ENCODE measurements at places on chromosomes 12 and 14.

GRCh38 chr14:53365486-53366130 lies 212.5 kb upstream of the DDHD1 start:
- no peak for DNase-seq

DNA sequence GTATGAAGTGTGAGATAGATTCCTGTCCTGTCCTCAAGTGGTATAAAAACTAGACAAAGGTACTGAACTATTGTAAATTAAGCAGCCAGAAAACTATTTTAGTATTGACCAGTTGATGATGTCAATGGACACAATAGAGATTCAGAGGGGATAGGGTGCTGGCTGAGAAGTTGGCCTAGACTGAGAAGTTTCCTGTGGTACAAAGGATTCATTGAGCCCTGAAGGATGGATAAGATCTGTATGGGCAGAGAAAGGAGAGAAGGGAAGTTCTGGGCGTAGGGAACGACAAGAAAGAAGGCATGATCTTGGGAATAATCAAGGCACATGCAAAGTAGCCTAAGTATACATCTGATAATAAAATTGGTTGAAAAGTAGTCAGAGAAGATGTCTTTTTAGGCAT lies 44.6 kb downstream of the DAD1 start:
- DNase-seq, result no peak

DNA sequence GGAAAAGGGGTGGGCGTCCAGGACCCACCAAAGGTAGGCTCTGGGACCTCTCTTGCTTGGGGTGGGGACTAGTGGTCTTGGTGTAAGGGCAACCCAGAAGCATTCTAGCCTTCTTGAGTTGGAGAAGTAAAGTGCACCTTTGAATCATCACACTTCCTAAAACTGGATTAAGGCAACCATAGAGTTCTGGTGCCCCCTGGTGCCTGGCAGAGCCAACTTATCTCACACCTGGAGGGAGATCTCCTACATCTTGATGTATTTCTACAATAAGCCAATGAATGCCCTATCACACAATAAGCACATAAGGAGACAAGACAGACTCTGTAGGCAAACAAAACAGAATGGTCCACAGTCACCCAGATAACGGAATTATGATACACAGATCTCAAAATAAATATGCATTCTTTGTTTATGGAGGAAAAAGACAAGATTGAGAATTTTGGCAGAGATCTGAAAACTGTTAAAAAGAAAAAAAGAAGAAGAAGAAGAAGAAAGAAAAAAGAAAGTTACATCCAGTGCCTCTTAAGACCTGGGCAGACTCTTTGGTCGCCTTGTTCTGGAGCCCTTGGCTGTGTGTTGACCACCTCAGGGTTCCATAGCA lies 95.9 kb upstream of the PPP2R5C start:
- peak; percentile 12 for DNase-seq

GRCh38 chr12:132888852-132889251 lies 1.4 kb upstream of the CHFR start:
- no peak for DNase-seq

- no peak for DNase-seq
Observed at GRCh38 chr12:102063069-102063468, 1.3 kb upstream of the WASHC3 start.

- DNase-seq, result no peak
Observed at GRCh38 chr12:31035967-31036665, 37.5 kb upstream of the DDX11 start.

GRCh38 chr12:54356228-54356627 lies 8.1 kb downstream of the GPR84 start:
- no peak for DNase-seq

DNA sequence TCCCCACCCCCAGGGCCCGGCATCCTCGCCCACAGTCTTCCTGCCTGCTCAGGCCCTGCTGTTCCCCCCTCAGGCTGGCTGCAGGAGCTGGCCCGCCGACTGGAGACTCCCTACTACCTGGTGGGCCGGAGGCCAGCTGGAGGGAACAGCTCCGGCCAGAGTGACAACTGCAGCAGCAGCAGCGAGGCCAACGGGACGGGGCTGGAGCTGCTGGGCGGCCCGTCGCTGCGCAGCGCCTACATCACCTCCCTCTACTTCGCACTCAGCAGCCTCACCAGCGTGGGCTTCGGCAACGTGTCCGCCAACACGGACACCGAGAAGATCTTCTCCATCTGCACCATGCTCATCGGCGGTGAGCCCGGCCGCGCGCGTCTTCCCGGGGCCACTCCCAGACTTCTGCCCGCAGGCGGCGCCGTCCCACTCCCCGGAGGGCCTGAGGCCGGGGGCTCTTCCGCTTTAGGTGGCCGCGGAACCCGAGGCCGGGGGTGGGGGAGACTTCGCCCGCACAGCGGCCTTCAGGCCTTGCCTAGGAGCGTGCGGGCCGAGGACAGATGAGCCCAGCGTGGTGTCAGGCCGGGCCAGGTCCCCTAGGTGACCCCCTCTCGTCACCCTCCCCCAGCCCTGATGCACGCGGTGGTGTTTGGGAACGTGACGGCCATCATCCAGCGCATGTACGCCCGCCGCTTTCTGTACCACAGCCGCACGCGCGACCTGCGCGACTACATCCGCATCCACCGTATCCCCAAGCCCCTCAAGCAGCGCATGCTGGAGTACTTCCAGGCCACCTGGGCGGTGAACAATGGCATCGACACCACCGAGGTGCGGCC lies 10.2 kb downstream of the KCNH3 start:
- peak; percentile 23 for DNase-seq

GRCh38 chr12:127650626-127651025 lies 616.3 kb upstream of the TMEM132C start:
- no peak for DNase-seq

DNA sequence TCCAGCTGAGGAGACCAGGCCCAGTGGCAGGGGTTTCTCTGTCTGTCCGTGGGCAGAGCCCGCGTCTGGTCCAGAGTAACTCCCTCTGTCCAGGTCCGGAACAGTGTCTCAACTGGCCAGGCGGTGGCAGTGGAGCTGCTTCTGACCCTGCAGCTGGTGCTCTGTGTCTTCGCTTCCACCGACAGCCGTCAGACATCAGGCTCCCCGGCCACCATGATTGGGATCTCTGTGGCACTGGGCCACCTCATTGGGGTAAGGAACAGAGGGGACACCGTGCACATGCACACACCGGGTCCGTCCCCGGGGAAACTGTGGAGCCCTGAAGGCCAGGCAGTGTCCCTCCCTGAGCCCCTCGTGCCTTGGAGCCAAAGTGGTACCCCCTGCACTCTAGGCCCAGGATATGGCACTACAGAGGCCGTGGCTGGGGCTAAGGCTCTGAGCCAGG lies 1.5 kb downstream of the AQP6 start:
- no peak for DNase-seq

DNA sequence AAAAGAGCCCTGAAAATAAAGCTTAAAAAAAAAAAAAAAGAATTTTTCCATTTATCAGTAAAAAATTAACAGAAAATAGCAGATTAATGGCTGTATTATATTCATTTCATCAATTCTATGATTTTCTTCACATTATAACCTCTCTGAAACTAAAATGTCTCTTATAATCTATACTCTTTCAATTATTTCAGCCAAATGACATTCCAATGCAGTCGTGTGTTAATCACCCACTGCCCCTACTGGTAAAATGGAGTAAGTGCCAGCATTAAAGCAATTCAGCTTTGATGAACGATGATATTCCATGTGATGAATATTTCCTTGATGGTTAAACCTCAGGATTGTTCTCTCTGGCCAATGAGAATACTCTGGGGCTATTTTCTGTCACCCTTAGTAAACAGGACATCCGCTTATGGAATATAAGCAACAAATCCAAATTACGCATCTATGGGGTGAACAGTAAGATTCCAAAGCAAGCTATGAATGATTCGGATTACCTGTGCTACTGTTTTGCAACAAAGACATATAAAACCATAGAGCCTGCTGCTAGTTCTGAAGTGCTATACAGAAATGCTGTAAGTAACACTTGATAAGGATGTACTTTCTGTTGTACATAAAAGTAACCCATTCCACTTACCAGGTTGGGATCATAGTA lies 20.3 kb upstream of the SYCP3 start:
- no peak for DNase-seq

GRCh38 chr12:94149119-94149780 lies 873 bp downstream of the PLXNC1 start:
- DNase-seq, result peak; percentile 27

DNA sequence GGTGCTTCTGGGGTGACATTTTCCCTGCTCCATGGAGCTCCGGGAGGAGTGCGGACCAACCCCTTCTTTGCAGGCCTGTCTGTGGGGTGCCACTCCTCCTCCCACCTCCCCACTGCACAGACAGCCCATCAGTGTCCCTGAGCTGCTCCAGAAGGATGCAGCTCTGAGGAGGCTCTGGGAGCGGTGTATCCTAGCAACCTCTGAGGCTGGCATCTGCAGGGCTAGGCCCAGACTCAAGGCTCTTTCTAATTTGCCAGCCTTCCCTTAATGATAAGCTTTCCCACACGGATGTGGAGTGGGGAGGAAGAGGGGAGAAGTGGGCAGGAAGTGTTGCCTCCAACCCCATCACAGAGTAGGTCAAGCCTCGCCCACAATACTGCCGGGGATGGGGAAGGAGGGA lies 59.7 kb downstream of the CALM1 start:
- no peak for DNase-seq

- no peak for DNase-seq
Observed at GRCh38 chr12:92597997-92598396, 104.8 kb upstream of the PLEKHG7 start.

DNA sequence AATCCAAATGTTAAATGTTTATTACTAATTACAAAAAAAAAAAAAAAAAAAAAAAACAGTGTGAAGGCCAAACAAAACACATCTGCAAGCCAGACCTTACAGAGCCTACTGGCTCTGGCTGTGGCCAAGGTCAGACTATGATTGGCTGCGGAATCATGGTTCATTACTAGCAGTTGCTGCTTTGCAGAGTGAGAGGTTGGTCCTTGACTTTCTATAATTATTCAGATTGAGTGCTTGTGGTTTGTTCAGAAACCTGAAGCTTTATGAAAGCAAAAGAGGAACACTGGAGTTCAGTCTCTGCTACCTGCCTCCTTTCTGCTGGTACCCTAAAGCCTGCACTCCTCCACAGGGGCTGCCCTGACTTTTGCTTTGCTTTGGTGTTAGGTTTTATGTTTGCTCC lies 550.9 kb downstream of the BCL11B start:
- no peak for DNase-seq

DNA sequence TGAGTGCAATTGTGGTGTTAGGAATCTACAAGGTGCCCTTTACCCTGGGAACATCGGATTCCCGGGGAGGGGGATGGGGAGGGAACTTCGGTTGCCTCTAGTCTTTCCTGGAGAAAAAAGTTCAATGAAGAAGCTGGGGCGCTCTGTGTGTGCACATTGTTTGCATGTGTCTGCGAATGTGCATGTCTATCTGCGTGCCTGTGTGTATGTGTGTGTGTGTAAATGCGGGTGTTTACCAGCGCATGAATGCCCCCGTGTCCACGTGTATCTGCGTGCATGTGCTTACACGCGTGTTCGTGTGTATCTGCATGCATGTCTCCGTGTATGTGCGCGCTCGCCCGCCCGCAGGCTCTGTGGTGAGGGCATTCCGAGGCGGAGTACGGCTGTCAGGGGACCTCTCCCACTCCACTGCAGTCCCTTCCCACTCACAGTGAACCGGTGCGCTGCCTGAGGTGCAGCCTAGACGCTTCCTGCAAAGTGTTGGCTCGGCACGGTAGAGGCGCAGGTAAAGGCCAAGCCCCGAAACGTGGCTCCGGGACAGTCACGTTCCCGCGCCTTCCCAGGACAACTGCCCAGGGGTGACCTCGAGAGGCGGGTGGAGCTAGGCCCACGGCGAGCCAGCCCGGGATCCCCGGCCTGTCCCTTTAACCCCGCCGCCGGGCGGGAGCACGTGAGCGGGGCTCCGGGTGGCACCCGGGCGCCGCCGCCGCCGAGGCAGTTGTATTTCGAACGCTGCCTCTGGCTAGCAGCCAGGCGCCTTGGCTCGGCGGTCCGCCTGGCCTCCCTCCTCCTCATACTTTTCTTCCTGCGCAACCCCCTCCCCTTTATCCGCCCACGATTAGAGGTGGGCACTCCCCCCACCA lies 539 bp upstream of the HMGA2 start:
- no peak for DNase-seq
